Renal pelvis (tissue), 12 donors: ENCODE measurements at places on chromosomes 7 and 10.

- no peak for DNase-seq
These were observed 9.8 kb downstream of the LRRC27 start for GRCh38 chr10:132341781-132342180.

- DNase-seq = no peak
These were observed 3.0 kb downstream of the UCMA start for GRCh38 chr10:13231190-13231589.

- DNase-seq = no peak
These were observed 9.9 kb downstream of the MDH2 start for GRCh38 chr7:76057813-76058145.

DNA sequence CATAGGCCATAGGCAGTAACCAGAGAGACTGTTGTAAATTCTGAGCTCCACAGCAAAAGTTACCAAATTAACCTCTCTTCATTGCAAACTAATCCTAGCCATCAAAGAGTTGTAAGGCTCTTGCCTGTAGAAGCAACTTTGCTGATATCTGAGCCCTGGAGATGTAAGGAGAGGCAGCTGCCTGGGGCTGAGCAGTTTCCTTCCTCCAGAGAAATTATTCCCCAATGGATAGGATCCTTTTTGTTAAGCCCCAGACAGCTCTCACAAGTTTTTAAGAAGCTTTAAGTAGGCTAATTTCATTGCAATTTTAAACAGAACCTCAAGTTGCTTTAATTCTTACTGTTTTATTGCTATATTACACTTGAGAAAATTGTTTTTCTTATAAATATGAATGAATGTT lies 211.1 kb downstream of the GALNT17 start:
- no peak for DNase-seq

- DNase-seq = no peak
These were observed 173.6 kb upstream of the CACNA2D1 start for GRCh38 chr7:82617156-82617555.

DNA sequence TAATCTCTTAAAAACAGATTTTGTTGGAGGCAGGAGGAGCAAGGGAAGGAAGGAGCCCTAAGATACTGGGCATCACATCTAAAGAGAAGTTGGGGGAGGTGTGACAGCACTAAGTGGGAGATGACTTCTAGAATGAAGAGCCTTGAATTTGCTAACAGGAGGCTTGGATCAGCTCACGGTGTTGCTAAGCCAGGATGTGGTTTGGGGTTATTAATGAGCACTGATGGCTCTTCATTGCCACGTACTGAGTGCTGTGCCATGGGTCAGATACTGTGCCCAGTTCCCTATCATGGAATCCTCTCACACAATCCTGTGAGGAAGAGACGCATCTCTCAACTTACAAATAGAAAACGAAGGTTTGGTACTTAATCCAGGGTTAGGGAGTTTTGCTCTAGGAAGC lies 78.5 kb downstream of the C7orf25 start:
- DNase-seq = no peak

GRCh38 chr10:119653916-119654315 lies 2.7 kb downstream of the BAG3 start:
- DNase-seq = no peak

DNA sequence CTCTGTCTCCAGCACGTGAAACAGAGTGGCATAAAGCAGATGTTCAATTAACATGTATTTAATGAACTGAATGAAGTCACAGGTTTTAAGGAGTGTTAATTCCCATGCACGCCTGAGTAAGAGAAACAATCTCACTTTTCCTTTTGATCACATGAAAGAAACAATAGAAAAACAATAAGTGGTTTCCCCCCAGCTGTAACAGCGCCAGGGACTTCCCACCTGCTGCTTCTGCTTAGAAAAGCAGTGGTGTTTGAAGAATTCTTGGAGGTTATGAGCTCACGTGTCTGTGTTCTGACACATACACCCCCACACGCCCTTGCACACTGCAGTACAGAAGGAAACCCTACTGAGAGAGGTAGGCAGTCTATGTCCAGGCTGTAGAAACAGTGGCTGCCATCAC lies 51.3 kb upstream of the FRMD4A start:
- DNase-seq = no peak

- no peak for DNase-seq
These were observed 101.9 kb upstream of the PDLIM1 start for GRCh38 chr10:95392681-95393164.

GRCh38 chr7:50317697-50318669 lies 13.5 kb downstream of the IKZF1 start:
- DNase-seq = no peak

- DNase-seq = no peak
These were observed 598.6 kb downstream of the SH2D4B start for GRCh38 chr10:81136261-81136660.

DNA sequence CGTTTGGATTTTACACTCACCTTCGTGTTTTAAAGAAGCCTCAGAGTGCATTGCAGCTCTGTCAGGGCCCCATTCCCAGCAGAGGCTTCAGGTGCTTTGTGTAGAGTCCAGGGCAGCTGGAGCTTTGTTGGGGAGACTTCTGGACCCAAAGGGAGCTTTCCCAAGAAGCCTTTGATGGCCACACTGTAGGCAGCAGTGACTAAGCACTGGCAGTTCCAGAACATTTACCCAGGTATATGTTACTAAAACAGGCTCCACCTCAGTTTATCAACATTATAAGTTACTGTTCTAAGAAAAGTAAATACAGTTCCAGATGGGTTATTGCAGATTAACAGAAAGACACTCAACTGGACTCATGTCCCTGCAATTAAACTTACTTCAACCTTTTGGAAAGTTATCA lies 66.8 kb downstream of the LANCL2 start:
- DNase-seq = no peak

GRCh38 chr10:77836299-77836820 lies 90.2 kb downstream of the DLG5 start:
- no peak for DNase-seq

GRCh38 chr7:36396150-36396549 lies 6.5 kb downstream of the ANLN start:
- no peak for DNase-seq

- no peak for DNase-seq
These were observed 9.6 kb downstream of the FAM53B start for GRCh38 chr10:124734311-124735166.

- no peak for DNase-seq
These were observed 162.0 kb upstream of the MAGI2 start for GRCh38 chr7:79615466-79615865.

DNA sequence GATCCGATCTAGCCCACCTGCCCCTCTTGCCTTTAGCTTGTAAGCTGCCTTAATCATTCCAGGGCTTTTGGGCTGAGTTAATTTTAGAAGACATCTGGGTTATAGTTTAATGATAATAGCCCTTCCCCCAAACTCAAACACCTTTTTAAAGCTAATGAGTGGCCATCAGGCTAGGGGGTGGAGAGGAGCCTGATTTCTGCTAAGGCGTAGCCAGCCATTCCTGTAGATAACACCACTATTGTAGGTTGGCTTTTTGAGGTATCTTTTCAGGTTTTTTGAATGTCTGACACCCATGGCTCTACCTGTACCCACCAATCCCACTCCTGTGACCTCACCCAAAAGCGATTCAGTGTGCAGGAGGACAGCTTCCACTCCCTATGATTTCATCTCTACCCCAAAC lies 7.6 kb upstream of the SYPL1 start:
- no peak for DNase-seq

- DNase-seq = no peak
These were observed 37.3 kb downstream of the BNIP3 start for GRCh38 chr10:131944412-131944811.

- DNase-seq = peak; percentile 84
These were observed 26.0 kb upstream of the ITGA8 start for GRCh38 chr10:15745751-15746150.

GRCh38 chr7:18350678-18351077 lies 144.9 kb upstream of the HDAC9 start:
- DNase-seq = no peak

DNA sequence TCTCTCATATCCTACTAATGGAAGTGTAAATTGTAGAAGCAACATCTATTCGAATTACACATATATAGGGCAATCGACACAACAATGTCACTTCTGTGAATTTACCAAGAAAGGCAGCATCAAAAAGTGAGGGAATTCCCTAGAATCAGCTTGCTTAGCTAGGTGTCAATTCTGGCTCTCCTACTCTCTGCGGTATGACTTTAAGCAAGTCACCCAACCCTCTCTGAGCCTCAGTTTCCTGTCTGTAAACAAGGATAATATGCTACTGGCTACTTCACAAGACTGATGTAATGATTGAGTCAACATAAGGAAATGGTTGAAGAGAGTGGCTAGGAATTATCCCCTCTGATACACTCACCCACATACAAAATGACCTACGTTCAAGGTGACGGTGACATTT lies 19.4 kb downstream of the CCDC6 start:
- no peak for DNase-seq

DNA sequence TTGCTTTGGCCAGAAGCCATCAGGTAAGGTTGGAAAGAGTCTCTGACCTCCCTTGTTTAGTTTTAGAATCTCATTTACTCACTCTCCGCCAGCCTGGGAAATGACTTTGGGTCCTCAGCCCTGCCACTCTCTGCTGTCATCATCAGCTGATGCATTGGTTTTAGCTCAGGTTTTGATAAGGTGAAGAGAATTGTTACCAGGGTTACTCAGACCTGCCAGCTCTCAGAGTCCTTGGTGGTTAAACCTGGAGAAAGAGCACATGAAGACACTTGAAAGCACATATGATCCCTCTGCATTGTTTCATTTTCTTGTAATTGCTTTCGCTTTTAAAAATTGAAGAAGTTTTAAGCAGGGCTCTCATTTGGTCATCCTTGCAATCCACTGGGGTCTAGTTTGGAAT lies 4.0 kb upstream of the CROT start:
- DNase-seq = no peak

DNA sequence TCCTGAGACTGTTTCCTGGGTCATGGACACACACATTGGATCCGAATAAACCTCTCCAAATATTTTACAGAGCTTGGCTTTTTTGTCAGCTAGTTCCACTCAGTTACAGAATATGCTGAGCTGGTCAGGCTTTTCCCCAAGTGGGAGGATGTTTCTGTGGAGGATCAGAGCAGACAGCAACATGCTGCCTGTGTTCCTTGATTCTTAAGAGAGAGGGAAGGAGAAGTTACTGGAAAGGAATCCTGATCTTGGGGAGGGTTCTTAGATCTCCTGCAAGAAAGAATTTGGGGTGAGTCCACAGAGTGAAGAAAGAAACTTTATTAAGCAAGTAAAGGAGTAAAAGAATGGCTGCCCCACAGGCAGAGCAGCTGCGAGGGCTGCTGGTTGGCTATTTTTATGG lies 76.8 kb upstream of the RPA3 start:
- DNase-seq = no peak

- DNase-seq = no peak
These were observed 40.5 kb downstream of the RCC1L start for GRCh38 chr7:75033064-75033463.

DNA sequence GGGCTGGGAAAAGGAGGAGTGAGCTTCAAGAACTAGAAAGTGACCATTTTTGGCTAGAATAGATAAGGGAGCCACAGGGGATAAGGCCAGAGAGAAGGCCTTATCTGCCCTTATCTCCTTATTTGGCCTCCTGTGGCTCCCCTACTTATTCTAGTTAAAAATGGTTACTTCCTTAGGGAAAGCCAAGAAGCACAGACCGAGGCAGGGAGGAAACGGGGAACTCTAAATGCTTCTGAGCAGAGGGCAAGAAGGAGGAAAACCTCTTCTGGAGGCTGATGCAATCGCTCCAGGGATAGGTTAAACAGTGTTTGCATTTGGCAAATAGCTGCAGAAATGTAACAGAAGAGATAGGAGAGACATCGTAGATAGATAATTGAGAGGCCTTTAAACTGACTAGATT lies 18.6 kb downstream of the NRP1 start:
- DNase-seq = no peak

- DNase-seq = no peak
These were observed 17.9 kb upstream of the SUV39H2 start for GRCh38 chr10:14860791-14861190.

DNA sequence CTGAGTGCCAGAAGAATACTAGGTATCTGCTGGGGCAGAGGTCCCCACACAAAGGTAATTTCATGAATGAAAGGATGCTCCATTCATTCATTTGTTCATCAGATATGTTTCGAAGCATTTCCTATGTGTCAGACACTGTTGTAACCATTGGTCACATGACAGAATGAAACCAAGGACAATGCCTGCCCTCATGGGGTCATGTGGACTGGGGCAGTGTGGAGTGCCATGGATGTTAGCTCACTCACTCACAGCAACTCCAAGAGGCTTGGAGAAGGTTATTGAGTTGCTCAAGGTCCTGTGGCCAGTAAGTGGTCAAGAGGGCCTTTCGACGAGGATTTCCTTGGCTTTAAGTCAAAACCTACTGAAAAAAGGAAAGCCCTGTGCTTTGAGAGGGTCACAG lies 223.5 kb downstream of the ARHGAP12 start:
- no peak for DNase-seq

- no peak for DNase-seq
These were observed 11.1 kb downstream of the GPR22 start for GRCh38 chr7:107480932-107481331.

GRCh38 chr7:70000737-70001348 lies 402.6 kb downstream of the AUTS2 start:
- DNase-seq = no peak

DNA sequence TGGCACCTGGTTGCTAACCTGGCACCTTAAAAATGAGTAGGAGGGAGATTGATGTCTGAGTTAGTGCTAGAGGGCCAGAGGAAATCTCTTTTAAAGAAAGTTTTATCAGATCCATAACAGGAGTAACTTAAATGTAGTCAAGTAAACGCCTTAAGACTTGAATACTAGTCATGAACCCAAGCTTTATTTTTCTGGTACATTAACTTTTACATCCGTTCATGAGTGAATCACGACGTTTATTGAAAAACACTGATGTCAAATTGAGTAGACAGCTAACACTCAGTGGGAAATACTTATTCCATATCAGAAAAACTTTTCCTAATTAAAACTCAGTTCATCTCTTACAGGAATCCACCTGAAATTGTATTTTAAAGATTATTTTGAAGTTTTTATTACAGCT lies 6.9 kb upstream of the LAMB1 start:
- no peak for DNase-seq

DNA sequence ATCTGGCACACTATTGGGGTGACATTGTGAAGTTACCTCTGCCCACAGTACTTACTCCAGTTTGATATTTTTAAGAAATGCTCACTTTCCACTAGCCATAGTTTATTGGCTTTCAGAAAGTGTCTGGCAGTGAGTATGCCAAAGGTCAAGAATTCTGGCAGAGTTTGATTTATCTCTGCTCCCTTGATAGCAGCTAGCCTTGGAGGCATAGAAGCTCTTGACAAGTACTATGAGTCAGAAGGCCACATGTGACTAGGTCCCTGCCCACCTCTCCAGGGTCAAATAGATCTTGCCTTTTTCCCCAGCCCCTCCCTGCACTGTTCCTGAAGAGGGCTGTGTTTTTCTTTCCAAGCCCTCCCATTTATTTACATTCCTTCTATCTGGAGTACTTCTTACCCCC lies 202.2 kb downstream of the AUTS2 start:
- no peak for DNase-seq

DNA sequence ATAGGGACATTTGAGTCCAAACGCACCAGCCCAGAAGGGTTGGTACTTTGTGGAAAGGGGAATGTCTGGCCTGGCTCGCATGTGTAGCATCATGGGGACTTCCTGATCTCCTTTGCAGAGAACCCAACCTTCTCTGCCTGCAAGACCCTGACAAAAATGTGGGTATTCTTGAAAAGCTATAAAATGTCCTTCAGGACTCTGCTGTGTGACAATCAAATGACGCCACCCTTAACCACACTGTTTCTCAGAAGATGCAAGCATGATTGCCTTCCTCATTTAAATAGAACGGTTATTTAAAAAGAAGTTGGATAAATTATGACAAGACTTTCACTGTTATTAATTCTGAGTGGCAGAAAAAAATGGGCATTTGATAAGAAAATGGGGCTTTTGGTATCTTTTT lies 15.1 kb upstream of the GPR15LG start:
- DNase-seq = no peak

GRCh38 chr10:88800152-88801125 lies 2.1 kb upstream of the LIPM start:
- no peak for DNase-seq
